Activated CD4-positive, alpha-beta T cell treated with anti-CD3 and anti-CD28 coated beads for 36 hours (primary cell): ENCODE measurements at places on chromosomes 3 and 15.

DNA sequence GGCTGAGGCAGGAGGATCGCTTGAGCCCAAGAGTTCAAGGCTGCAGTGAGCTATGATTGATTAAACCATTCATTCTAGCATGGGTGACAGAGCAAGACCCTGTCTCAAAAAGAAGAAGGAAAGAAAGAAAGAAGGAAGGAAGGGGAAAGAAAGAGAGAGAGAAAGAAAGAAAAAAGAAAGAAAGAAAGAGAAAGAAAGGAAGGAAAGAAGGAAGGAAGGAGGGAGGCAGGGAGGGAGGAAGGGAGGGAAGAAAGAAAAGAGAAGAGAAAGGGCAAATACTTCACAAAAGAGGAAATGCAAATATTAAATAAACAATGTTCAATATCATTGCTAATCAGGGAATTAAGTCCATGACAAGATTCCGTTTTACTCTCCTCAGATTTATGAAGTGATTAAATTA is 4.0 kb upstream of the KIF7 start:
- no peak for DNase-seq

DNA sequence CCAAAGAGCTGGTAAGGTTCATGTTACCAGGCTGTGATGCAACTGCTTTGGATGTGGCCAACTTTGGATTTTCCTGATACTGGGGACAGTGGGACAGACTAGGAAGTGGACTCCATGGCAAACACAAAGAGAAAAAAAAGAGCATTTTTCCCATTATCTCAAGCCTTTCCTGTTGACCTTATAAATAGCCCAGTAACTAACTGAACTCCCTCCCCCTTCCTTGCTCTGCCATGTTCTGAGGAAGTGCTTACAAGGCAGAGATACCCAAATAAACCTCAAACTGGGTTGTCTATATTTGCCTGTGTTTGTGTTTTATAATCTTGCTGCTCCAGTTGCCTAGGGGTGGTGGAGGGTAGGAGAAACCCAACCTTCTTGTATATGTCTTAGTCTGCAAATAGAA is 27.3 kb upstream of the SLC9A9 start:
- no peak for DNase-seq

DNA sequence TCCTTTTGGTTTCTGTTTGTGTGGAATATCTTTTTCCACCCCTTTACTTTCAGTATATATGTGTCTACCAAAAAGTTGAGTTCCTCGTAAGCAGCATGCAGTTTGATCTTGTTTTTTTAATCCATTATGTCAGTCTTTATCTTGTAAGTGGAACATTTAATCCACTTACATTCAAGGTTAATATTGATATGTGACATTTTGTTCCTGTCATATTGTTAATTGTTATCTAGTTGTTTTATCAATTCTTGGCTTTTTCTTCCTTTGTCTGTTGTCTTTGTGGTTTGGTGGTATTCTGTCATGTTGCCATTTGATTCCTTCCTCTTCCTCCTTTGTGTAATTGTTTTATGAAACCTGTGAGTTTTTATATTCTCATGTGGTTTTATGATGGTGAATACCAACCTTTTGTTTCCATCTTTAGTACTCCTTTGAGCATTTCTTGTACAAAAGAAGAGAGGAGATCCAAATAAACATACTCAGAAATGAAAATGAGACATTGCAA is 43.4 kb upstream of the XCR1 start:
- DNase-seq: no peak

- DNase-seq: no peak
Observed at GRCh38 chr3:79534727-79535126, 233.1 kb downstream of the ROBO1 start.

DNA sequence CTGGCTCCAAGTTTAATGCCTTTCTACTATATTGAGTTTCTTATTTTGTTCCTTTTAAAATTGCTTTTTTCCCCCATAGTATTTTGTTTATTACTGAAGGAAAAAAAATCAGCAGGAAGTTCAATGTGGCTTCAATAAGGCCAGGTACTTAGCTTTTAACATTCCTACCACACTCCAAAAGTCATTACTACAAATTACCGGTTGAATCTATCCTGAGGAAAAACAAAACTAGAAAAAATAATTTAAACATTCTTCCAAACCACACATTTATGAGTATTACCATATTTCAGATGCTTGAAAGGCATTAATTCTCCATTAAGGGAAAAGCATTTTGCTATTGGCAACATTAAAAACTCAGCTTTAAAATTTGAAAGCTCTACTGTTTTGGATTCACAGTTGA is 20.2 kb upstream of the TNFSF10 start:
- DNase-seq: no peak

- no peak for DNase-seq
Observed at GRCh38 chr3:192802957-192803899, 75.9 kb upstream of the FGF12 start.

- no peak for DNase-seq
Observed at GRCh38 chr15:70213794-70214193, 116.1 kb upstream of the TLE3 start.

DNA sequence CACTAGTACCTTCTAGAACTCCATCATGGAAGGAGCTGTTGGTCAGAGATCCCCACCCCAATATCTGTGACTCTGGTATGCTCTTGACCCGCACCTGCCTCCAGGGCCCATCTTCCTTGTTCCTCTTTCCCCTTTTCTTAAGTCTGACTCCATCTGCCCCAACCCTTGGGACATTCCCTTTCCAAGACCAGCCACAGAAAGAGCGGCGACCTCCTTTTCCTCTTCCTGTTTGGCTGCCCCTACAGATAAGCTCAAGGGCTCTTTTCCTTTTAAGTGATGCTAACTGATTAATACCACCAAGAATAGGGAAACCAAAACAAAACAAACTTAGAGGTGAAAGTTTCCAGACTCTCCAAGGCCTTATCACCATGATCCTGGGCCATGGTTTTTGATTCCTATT is 21.9 kb upstream of the ATP8B4 start:
- no peak for DNase-seq

DNA sequence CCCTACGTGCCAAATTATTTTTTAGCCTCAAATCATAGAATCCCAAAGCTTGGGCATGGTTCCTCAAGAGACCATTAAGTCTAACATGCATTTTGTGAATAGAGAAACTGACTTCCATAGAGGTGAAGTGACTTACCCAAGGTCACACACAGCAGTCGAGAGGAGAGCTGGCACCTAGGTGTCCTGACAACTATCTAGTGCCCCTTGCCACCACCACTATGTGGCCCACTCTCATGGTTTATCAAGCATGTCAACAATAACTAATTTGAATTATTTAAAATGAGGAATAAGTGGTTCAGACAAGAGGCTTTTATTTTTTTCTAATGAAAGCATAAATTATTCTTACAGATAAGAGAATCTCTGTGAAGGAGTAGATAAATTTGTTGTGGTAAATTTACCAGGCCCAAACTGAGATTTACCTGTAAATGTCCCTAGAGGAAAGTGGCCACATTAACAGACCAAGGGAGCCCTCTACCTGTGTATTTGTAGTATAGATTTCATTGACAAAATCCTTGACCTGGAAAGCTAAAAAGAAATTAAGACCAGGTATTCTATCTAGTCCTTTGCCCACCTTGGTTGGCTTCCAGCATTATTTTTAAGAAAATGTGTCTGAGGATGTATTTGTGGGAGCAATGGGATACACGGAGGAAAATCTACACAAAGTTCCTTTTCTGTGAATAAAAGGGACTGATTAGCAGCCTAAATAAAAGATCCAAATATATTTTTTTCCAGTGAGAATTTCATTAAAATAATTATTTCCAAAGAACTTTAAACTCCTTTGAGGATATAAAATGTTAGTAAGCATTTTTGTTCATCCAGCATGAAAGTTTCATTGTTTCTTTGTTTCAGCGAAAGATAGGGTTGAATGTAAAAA is 49.1 kb downstream of the IQCH start:
- DNase-seq: peak; percentile 22
